ENCODE measurements at places on chromosomes 3 and 15.
A peak's percentile ranks its signal among the peaks of the same experiment; 100 is the strongest.

- DNase-seq: no peak
Measured at GRCh38 chr3:65674226-65674625, 364.5 kb downstream of the MAGI1 start.

DNA sequence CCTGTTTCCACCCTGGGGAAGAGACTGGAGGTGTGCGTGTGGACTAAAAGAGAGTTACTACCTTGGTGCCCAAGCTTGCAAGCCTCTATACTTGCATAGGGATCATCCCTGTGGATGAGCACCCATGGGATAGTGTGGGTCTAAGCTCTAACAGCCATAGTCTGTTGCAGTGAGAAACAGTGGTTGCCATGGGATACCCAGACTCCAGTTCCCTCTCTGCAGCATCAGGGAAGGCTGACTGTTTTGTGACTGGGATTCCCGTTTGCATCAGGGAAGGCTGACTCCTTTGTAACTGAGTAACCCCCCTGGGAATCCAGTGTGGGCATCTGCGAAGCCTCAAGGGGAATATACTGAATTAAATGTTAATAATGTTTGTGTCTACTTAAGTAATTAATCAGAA is 196.1 kb downstream of the ZNF621 start:
- DNase-seq: no peak

DNA sequence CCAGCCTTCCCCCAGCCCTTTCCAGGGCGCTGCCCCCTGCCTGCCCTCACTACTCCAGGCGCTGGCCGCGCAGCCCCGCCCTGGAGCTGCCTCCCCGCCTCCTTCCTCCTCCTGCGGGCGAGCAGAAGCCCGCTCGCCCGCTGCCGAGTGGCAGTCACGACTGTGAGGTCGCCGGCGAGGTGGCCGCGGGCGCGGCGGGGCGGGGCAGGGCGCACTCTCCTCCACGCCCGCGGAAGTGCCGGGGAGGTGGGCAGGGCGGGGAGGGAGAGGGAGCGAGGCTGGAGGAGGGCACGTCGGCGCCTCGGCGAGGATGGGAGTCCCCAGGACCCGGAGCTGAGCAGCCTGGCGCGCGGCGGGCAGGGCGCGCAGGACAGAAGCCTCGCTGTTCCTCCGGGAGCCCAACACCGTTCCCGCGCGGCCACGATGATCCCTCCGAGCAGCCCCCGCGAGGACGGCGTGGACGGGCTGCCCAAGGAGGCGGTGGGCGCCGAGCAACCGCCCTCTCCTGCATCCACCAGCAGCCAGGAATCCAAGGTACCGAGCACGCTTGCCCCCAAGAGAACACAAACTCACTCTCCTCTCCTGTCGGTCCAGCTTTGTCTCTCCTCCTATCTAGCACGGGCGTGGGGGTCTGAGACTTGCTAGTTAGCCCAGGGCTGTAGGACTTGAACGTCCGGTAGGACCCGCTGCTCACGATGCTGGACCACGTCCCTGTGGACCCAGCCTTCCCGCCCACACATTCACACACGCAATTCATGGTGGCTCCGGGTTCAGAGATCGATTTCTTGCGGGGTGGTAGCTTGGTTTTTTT is at the start of gene STAC:
Gene STAC (plus strand): TSS at position 284 of the 811 bp plus-strand sequence. CDS start 140 bp downstream, at position 424.
- peak; percentile 74 for DNase-seq

- no peak for DNase-seq
Measured at GRCh38 chr3:172536993-172537419, 13.8 kb upstream of the TNFSF10 start.

- DNase-seq: no peak
Measured at GRCh38 chr15:44713006-44713966, 2.0 kb downstream of the B2M start.

DNA sequence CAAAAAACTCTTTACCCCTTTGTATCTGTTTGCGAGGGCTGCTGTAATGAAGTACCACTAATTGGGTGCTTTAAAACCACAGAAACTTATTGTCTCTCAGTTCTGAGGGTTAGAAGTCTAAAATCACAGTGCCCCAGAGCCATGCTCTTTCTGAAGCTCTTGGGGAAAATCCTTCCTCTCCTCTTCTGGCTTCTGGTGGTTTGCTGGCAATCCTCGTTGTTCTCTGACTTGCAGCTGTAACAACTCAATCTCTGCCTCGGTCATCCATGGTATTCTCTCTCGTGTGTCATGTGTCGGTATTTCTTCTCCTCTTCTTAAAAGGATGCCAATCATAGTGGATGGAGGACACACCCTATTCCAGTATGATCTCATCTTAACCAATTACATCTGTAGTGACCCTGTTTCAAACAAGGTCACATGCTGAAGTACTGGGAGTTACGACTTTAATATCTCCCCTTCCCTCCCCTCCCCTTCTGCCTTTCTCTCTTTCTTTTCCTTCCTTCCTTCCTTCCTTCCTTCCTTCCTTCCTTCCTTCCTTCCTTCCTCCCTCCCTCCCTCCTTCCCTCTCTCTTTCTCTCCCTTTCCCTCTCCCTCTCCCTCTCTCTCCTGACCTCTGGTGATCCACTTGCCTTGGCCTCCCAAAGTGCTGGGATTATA is 6.5 kb upstream of the ARL8B start:
- DNase-seq: no peak

DNA sequence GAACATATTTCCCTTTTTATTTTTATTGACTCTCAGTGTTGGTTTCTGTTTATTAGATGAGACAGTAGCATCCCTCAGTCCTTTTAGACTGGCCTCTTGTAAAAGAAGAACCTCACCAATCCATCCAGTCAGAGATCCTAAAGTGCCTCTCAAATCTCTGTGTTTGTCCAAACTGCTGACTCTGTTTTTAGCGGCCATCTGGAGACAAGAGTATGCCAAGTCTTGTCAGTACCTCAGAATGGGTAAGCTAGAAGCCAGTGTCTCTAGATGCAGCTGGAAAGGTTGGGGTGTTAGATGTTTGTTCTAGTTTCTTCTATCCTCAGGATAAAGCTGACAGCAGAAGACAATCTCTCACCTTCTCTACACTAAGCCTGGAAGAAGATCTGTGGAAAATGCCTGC is 537.7 kb upstream of the ZNF385D start:
- no peak for DNase-seq

DNA sequence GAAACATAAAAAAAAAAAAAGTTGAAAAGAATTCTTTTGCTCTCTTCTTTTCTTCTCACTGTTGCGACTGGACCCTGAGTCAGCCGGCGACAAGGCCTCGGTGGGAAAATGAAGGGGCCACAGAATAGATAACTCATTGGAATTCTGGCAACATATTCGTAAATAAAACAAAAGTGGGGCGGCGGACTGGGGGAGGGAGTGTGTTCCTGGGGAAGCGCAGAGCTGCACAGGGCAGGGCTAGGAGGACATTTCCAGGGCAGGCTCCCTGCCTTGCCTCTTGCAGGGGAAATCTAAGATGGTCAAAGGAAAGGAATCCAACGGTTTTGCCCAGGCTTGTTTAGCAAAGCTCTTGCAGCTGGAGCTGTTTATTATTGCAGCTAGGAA is 1042.8 kb upstream of the NR2F2 start:
- no peak for DNase-seq

DNA sequence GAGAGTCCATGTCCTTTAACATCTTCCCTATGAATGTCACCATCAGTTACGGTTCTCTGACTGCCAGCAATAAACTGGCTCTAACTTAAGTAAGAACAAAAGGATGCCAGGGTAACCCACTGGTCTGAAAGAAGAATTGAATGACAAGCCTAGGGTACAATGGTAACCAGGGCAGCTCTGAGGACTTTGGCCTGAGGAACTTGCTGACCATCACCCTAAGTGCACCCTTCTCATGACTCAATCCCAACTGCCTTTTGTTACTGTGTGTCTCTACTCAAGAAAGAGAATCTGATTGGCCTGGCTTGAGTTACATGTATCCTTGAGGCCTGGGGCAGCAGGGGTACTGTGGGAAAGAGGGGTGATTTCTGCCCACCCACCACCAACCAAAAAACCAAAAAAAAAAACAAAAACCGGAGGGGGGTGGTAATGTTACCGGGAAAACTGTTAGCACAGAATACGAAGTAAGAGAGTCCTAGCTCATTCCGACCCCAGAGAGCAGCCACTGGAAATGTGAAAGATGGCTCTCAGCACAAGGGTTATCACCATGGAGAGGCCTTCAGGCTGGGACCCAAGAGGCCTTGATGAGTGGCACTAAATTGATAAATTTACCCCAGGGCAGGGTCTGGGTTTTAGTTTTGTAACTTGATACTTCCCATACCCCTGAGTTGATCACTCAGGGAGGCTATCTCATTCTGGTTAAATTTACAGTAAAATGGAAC is 9.3 kb upstream of the SLC28A1 start:
- DNase-seq: no peak

GRCh38 chr15:89143503-89144162 is 55.4 kb downstream of the ABHD2 start:
- no peak for DNase-seq

DNA sequence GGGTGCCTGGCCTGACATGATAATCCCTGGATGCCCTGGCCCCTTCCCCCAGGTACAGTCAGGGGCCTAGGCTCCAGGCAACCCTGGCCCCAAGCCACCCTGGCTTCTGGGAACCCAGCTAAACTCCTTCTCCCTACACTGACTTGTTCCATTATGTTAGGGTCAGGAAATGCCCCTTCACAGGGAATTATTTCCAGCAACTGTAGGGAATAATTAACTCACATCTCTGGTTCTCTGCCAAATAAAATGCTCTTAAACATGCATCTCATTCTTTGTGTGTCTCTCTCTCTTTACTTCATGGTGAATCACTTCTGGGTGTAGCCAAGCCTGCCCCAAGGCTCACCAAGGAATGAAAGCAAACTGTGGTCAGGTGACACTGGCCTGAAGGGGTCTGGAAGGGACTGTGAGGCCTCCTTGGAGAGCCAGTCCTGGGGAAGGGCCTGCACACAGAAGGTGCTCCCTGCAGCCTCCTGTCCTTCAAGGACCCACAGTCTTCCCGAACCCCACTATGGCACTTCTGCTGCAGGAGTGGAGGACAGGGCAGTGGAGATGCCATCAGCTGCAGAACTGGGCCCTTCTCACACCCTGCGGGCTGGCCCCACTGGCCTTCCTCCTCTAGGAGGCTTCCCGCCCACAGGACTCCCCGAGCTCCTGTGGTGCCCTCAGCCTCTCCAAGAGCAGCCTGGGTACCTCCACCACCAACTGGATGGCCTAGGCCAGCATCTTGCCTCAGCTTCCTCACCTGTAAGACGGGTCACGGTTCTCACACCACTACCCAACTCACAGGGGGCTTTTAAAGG is 17.6 kb downstream of the TKT start:
- DNase-seq: no peak

GRCh38 chr3:106337116-106337515 is 468.3 kb upstream of the CBLB start:
- DNase-seq: no peak

- no peak for DNase-seq
Measured at GRCh38 chr15:62549345-62549970, 384.4 kb upstream of the C2CD4B start.

GRCh38 chr3:57559526-57559925 is 3.5 kb downstream of the PDE12 start:
- DNase-seq: no peak

DNA sequence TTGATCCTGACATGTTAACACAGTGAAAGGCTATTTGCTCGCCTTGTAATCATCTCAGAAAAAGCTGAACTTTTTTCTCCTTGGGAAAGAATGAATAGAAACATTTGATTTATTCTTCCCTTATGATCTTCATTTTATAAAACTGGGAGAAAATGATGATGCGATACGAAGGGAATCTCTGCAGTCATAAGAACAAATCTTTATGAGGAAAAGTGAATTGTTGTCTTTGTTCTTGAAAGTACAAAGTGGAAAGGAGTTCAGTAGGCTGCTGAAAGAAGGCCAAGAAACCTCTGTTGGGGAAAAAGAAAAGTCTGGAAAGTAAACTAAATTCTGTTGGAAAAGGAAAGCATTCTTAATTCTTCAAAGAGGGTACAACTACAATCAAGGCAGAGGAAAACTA is 248.8 kb downstream of the NSUN3 start:
- no peak for DNase-seq

GRCh38 chr3:193545304-193545703 is 9.4 kb downstream of the ATP13A4 start:
- DNase-seq: no peak

- DNase-seq: no peak
Measured at GRCh38 chr3:79461129-79461792, 306.5 kb downstream of the ROBO1 start.

- no peak for DNase-seq
Measured at GRCh38 chr3:42847731-42848130, 27.9 kb downstream of the CYP8B1 start.

DNA sequence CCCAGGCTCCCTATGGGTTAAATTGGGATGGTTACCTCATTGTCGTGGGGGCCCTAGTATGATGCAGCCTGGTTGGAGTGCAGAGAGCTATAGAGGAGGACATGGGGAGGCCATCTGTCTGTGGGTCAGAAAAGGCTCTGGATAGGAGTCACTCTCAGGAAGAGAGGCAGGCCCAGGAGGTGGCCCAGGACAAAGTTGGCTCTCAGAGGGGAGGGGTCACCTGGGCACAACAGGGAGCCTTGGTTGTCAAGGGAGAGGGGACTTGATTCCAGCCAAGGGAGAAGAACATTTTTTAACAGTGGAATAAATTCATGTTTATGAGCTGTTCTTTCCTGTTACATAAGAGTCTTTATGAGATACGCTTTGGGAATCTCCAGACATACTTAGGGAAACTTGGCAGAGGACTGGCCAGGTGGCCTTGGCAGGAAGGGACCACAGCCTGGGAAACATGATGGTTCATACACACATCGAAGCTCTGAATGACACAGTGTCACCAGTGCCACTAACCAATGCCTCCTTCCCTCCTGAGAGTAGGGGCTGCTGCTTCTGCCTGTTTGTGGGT is 27.5 kb upstream of the LCTL start:
- DNase-seq: no peak

DNA sequence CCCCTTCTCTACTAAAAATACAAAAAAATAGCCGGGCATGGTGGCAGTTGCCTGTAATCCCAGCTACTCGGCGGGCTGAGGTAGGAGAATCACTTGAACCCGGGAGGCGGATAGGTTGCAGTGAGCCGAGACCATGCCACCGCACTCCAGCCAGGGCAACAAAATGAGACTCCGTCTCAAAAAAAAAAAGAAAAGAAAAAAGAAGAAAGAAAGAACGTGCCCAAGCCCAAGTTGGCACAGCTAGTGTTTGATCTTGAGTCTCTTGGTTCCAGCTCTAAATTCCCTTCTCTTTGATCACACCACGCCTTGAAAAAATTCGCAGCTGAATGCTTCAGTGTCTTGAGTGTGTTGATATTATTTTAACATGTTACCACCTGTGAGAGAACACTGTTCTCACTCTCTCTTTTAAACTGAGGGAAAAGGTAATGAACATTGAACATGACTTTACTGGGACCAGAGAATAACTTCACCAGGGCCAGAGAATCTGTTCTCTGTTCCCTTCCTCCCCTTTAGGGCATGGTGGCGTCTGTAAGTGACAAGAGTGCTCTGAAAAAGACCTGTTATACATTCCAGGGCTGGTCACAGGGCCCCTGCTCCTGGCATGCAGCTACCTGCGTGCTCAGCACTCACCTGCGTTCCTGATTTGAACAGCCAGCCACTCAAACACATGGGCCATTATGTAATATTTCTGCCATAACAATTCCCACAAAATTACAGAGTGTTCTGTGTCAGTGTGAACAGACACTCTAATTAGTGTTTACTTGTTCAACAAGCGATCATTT is 19.0 kb downstream of the SLCO3A1 start:
- DNase-seq: no peak
